ENCODE measurements at places on chromosomes 13 and 19.

GRCh38 chr19:5121266-5122120 lies 152.6 kb downstream of the KDM4B start:
- DNase-seq: no peak

- no peak for DNase-seq
Observed at GRCh38 chr19:50500753-50501151, 10.2 kb downstream of the JOSD2 start.

- no peak for DNase-seq
Observed at GRCh38 chr19:55275851-55276719, 3.8 kb downstream of the HSPBP1 start.

- DNase-seq: no peak
Observed at GRCh38 chr19:18870531-18871172, 25.3 kb downstream of the CERS1 start.

DNA sequence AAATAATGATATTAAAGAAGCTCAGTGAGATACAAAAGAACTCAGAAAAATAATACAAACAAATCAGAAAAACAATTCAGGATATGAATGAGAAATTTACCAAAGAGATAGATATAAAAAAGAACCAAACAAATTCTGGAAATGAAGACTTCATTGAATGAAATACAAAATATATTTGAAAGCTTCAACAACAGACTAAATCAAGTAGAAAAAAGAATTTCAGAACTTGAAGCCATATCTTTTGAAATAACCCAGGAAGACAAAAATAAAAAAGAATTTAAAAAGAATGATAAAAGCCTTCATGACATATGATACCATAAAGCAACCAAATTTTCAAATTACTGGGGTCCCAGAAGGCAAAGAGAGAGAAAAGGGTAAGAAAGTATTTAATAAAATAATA lies 9.6 kb downstream of the LEUTX start:
- DNase-seq: no peak

DNA sequence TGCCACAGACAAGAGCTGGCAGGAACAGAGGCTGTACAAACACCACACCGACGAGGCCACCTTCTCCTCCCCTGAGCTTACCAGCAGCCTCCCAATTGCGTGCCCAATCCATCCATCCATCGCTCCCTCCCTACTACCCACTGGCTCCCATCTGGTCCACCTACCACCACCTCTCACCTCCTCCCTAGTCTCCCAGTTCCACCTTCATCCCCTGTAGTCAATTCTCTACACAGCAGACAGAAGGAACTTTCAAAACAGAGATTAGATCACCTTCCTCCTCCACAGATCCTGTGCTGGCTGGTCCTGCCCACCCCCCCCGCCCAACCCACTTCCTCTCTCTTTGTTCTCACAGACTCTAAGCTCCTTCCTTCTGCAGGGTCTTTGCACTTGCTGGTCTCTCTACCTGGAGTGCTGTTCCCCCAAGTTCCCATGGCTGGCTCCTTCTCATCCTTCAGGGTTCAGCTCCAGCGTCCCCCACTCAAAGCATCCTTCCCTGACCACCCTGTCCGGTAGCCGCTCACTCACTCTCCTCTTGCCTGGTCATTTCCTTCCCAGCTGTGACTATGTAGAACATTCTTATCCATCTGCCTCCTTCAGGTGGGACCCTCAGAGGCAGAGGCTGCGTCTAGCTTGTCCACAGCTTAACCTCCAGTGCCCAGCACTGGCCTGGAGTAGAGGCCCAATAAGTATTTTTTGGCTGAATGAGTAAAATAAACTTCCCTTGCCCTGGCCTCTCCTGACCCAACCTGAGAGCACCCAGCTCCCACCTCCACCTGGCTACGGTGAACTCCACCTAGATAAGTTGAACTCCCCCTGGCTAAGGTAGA lies 23.0 kb downstream of the PIN1 start:
- DNase-seq: no peak

GRCh38 chr19:39833160-39833463 lies 850 bp downstream of the DYRK1B start:
- no peak for DNase-seq

GRCh38 chr19:14072535-14073260 lies at the start of gene MISP3:
TSS of gene MISP3 (plus strand) at chr19:14072786. CDS start at chr19:14073310, 524 bp downstream.
- no peak for DNase-seq

GRCh38 chr19:49189259-49189658 lies 31.7 kb downstream of the TRPM4 start:
- DNase-seq: no peak

DNA sequence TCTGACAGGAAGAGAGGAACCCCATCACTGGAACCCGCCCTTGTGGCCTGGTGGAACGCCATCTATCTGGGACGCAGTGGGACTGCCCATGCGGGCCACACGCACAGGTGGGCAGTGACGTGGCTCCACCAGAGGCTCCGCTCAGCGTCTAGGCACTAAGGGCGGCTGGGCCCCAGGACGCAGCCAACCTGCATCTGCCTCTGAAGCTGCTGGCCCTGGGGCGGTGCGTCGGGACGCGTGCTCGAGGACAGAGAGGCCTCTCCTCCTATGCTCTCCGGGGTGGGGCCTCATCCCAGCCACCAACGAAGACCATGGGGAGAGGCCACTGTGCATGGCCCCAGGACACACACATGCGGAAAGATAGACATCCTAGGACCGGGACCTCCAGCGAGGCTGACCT lies 18.1 kb downstream of the IZUMO4 start:
- DNase-seq: no peak

- no peak for DNase-seq
Observed at GRCh38 chr19:11721681-11722080, 17.1 kb downstream of the ZNF823 start.

- no peak for DNase-seq
Observed at GRCh38 chr13:35496761-35497386, 20.4 kb upstream of the MAB21L1 start.

DNA sequence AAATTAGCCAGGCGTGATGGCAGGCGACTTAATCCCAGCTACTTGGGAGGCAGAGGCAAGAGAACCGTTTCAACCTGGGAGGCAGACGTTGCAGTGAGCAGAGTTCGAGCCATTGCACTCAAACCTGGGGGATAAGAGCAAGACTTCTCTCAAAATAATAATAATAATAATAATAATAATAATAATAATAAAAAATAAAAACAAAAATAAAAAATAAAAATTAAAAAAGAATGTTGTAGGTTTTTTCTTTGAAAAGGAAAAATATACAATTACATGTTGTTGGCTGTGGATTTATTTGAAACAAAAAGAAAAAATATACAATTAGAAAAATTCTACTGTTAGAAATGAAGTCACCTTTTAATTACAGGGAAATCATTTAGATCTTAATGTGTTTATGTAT lies 11.5 kb upstream of the PRODH2 start:
- DNase-seq: no peak

- no peak for DNase-seq
Observed at GRCh38 chr19:30312582-30313352, 59.4 kb upstream of the ZNF536 start.

- DNase-seq: no peak
Observed at GRCh38 chr13:22757530-22758120, 423.2 kb upstream of the SGCG start.

- no peak for DNase-seq
Observed at GRCh38 chr19:2252055-2252796, 3.1 kb downstream of the AMH start.

- no peak for DNase-seq
Observed at GRCh38 chr19:16340654-16341053, 16.0 kb downstream of the KLF2 start.

DNA sequence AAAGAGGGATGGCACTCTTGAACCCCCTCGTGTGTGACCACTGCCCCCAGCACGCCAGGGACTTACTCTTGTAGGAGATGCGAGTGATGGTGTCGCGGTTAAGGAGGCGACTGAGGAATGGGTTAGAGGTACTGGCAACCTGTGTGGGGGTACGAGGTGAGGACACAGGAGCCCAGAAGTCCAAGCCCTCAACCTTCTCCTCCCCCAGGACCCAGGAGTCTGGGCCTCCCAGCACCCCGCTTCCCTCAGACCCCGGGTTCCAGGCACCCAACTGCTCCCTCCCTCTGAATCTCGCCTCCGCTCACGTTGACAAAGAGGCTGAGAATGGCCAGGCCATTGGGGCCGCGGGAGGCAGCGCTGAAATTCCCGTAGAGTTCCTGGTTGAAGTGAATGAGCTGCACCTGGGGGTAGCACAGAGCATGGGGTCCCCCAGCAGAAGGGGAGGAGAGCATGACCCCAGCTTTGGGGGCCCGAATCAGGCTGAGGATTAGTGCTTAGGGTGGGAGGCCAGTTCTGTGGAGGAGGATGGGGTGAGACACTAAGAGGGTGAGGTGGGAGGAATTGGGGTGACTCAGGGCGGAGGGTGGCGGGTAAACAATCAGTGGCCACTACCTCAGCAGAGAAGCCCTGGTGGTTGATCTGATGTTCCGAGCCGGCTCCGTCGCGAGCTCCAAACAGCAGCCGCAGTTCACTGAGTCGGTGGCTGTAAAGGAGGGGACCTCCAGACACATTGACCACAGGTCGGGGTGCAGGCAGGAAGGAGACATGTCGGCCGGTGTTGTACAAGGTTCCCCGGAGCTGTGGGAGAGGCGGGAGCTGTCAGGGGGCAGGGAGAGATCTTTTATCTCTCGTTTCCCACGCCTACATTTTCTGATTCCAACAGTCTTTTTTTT lies 2.5 kb upstream of the DBP start:
- DNase-seq: no peak

DNA sequence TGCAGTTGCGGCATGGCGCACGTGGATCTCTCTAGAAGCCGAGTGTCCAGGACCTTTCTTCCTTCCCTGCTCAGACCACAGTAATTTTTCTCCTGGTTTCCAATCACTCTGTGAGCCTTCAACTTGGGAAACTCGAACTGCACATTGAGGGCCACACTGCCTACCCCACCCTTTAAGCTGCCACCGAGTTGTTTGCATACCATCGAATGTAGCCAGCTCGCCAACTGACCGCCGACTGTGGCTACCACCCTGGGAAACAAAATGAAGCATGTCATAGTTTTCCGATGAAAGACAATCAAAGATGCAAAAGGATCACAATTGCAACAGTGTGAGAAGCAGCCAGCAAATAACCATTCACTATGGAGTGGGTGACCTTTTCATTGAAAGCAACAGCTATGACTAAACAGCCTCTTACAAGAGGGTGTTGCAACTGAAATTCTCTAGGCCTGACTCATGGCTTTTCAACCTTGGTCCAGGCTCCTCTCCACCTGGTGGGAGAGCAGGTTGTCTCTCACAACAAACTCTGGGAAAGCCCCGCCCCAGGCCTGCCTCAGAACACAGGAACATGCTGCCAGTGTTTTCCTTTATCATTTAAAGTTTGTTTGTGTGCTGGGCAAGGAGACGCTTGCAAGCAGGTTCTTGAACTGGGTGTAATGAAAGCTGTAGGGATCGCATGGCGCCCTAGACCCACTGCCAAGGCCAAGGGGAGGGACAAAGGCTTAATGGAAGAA lies 141.7 kb upstream of the SERP2 start:
- no peak for DNase-seq

DNA sequence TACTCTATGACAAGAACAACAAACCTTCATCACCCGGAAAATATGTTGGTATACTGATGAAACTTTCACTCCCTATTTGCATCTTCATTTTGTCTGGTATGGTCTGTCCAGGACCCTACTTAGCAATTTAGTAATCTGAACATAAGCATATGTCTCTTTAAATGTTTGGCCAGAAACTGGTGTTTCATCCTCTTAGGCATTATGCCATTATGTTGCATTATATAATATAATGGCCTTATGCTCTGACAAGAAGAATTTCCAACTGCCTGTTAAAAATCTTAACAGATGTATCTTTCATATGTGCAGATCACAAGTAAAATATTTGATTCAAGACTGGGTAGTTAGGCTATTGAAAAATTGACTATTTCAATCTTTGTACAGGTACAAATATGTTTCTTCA lies 610.6 kb upstream of the PRR20A start:
- no peak for DNase-seq

GRCh38 chr19:5697890-5698634 lies 8.0 kb downstream of the RPL36 start:
- DNase-seq: no peak

DNA sequence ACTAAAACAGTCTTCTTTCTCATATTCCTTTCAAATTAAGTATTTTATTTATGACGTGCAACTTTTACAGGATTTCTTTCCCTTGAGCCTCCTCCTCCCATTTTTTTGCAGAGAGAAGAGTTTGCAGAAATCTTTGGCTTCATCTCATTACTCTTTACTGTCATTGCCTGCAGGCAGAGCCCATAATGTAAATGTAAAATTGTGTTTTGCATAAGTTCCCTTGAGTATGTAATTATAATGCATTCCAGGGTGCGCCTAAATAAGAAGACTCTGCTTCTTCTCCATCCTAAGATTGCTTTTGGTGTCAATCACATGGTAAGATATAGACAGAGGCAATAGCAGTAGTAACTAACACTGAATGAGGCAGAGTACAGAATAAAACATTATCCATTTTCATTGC lies 23.0 kb downstream of the MIR17HG start:
- DNase-seq: peak; percentile 62

DNA sequence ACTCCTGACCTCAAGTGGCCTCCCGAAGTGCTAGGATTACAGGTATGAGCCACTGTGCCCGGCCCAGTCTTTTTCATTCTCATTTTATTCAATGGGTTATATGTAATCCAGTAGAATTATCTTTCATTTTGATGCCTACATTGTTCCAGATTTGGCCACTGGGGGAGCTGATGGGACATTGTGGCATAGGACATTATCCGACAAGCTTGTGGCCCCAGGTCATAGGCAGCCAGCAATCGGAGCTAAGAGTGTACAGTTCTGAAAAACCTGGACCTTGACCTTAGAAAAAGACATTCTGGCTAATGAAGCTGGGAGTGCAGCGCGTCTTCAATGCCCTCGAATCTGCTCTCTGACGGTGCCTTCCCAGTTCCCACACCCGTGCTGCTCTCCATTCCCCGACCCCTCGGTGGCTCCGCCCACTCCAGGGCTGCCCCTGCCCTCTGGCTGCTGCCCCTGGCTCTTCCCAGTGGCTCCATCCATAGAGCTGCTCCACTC lies 108.7 kb downstream of the TEX29 start:
- DNase-seq: peak; percentile 82
